ENCODE measurements at places on chromosomes 3 and 15.

- no peak for DNase-seq
Observed at GRCh38 chr3:170499562-170500156, 81.0 kb downstream of the CLDN11 start.

DNA sequence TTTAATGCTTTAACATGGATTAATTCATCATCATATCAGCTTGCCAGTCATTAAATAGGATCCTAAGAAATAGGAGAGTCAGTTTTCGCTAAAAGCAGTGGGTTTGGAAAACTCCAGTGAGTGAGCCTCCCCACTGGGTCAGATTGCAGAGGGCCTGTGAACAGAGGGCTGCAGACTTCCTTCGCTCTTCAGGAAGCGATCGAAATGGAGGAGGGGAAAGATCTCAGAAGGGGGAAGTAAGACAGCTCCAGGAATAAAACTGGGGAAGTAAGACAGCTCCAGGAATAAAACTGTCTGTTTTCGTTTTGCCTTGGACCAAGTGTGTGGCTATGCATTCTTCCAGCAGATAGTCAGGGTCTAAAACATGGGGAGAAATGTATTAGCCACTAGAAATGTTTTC is 124.8 kb upstream of the C15orf61 start:
- no peak for DNase-seq

DNA sequence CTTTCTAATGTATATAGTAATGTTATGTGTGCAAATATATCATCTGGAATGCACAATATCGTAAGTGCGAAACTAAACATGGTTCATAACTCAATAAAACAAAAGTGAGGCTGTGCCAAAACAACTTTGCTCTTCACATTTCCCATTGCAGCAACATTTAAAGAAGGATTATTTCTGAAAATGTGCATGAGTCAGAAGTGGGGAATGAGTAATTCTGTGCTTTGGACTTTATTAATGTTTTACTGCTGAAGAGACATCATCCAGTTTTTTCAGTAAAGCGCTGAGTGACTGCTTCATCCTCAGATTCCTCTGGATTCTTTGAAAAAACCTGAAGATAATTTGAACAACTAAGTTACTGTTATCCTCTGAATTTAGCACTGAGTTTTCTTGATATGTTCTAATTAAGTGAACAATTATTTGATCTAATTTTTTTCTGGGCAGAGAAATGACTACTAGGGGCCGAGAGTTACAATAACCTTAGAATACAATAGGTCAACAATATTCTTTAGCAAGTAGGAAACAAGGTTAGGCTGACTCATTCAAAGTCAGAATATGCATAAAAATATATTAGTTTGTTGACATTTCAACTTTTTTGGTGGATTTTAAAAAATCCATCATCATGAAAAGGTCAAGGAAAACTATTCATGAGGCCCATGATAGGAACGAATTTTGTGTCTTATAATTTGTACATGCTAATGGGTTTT is 20.0 kb upstream of the PLCL2 start:
- no peak for DNase-seq

DNA sequence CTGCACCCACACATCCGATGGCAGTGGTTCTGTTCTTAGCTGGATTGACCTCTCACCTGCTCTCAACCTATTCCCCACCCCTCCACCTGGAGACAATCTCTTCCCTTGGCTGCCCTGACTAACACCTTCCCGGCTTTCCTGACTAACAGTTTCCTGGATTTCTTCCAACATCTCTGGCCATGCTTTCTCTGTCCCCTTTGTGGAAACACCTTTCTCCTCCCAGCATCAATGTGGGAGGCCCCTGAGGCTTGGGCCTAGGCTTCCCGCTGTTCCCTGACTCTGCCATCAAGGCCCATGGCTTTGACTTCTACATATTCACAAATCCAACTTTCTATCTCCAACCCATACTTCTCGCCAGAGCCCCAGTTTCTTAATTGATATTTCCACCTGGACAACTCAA is 142.8 kb upstream of the ATP2B2 start:
- no peak for DNase-seq

DNA sequence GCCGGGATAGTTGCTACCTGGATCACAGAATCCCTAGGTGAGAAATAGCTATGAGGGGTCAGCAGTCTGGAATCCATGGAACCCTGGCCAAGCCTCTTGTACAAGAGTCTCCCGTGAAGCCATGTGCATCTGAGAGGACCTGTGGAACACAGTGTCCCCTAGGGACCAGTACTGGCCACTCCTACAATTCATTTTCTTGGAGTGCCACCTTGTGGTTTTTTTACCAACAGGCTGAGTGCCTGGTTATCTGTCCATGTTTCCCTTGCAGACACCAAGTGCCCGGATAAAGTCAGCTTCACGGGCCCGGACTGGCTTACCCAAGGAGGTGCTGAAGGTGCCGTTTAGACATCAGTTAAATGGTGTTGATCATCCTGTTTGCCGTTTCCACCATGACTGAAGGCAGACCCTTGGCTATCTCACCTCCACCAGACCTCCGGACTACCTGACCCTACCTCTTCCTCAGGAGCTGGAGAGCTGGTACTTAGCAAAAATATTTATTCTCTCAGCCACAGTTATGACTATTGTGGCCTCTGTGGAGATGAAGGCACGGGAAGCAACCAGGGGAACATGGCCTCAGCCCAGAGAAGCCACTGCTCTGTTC is 93.9 kb downstream of the RBPMS2 start:
- DNase-seq: no peak

GRCh38 chr15:57769266-57769665 is 62.8 kb downstream of the POLR2M start:
- DNase-seq: no peak

- DNase-seq: no peak
Observed at GRCh38 chr3:101351829-101352228, 31.5 kb upstream of the IMPG2 start.

DNA sequence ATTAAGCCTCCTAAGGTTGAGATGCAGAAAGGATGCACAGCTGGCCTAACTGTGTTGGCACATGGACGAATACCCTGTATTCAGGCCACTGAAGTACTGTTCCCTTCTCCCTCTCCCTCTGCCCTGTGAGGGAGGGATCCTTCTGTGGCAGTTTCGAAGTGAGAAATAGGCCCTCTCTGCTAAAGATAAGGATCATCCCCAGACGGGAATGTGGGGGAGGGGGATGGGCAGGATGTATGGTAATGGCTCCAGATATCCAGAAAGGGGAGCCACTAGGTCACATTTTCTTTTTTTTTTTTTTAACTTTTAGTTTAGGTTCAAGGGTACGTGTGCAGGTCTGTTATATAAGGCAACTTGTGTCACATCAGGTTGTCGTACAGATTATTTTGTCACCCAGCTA is 463.1 kb downstream of the TBL1XR1 start:
- no peak for DNase-seq

DNA sequence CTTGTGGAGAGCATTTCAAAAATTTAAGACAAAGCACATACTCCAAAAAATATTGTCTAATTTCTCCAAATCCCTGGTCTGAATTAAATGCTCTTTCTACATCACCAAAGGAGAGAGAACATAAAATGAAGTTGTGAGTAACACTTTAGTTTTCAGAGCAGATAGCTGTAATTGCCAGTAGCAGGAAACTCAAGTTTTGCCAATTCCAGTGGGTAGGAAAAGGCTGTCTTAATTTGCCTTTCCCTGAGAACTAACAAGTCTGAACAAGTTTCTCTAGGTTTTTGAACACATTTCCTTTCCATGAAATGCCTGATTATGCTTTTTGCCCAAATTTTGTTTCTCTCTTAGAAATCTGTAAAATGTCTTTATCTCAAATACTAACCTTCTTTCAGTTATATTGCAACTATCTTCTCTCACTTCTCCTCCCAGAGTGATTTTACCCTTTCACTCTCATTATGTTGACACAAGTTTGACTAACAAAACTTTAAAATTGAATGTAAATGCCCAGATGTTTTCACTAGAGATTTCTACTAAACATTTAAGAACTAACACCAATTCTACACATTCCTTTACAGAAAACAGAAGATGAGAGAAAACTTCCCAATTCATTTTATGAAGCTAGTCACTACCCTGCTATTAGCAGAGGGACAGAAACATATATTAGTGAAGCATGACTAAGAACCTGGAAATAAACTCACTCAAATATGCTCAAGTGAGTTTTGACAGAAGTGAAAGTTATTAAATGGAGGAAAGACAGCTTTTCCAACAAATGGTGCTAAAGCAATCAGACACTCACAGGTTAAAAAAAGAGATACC is 38.4 kb downstream of the RFX7 start:
- no peak for DNase-seq

DNA sequence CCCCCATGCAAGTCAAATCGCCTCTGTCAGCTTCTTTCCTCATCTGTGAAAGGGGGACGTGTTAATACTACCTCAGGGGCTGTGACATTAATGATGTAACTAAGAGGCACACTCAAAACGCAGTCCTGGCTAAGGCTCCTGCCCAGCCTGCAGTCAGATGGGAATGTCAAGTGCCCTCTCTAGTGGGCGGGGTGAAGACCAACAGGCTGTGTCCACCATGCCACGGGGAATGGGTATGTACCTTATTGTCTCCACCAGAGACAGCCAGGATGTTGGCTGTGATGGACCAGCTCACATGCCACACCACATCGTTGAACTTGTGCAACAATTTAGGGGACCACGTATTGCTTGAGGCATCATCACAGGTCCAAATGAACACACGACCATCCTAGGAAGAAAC is 11.0 kb upstream of the GHRL start:
- no peak for DNase-seq

DNA sequence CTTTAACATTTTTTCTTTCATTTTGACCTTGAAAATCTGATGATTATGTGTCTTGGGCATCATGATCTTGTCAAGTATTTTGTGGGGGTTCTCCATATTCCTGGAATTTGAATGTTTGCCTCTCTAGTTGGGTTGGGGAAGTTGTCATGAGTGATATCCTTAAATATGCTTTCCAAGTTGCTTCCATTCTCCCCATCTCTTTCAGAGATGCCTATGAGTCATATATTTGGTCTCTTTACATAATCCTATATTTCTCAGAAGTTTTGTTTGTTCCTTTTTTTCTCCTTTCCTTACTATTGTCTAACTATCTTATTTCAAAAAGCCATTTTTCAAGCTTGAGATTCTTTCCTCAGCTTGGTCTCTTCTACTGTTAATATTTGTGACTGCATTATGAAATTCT is 69.0 kb upstream of the CCDC80 start:
- DNase-seq: no peak

- DNase-seq: no peak
Observed at GRCh38 chr3:65524584-65524983, 514.1 kb downstream of the MAGI1 start.

GRCh38 chr3:26099692-26100091 is 309.8 kb downstream of the OXSM start:
- DNase-seq: no peak

DNA sequence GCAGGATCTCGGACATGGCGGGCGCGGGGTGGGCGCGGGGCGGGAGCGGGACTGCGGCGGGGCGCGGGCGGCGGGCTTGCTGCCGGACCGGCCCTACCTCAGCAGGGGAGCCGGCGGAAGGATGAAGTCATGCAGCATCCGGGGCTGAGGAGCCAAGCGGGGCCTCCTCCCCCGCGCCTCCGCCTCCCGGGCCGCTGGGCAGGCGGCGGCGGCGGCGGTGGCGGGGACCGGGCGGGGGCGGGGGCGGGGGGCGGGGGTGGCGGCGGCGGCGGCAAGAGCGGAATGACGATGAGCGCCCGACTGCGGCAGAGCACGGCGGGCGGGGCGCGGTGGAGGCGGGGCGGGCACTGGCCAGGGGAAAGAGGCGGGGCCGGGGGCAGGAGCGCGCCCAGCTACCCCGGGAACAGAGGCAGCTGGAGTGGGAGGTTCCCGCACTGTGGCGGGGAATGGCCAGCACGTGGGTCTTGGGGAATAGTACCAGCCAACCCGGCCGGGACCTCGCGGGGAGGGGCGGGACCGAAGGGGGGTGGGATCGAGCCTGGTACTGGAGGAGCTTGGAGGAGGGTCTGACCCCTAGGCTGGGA is at the start of gene CAMK2N2:
TSS of gene CAMK2N2 (minus strand) at position 284 of the 584 bp plus-strand sequence. CDS start at position 16, 268 bp downstream.
- DNase-seq: no peak

DNA sequence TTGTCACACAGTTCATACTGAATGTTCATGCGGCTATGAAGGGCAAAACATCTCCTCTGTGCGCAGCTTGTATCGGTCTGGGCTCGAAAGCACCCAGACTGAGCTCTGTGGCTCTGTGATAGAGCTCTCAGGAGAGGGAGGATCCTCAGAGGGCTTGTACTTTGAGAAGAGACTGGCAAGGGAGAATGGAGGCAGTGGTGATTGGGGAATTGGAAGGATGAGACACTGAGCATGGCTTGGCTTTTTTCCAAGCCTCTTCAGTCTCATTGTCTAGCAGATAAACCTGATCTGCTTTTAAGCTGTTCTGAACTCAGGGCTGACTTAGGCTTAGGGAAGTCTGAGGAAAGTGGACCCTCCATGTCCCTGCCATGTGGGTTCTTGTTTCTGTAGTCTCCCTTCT is 43.0 kb downstream of the RAD54L2 start:
- DNase-seq: no peak

DNA sequence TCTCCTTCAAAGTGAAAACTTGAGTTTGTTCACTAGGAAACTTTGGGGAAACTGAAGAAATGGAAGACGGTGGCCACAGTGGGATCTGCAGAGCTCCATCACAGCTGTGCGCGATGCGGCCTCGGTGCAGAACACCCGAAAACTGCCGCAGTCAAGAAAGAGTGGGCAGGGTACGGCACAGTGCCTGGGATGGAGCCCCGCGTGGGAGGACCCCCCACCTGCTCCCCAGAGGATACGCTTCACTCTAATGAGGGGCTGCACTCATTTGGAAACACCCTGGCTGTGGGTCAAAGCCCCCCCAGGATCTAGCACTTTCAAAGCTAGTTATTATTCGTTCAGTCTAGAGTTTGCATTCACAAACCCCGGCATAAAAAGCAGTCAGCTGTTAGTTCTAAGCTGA is 9.5 kb downstream of the ADAMTS17 start:
- DNase-seq: no peak

GRCh38 chr3:35894735-35895134 is 255.4 kb downstream of the ARPP21 start:
- DNase-seq: no peak

DNA sequence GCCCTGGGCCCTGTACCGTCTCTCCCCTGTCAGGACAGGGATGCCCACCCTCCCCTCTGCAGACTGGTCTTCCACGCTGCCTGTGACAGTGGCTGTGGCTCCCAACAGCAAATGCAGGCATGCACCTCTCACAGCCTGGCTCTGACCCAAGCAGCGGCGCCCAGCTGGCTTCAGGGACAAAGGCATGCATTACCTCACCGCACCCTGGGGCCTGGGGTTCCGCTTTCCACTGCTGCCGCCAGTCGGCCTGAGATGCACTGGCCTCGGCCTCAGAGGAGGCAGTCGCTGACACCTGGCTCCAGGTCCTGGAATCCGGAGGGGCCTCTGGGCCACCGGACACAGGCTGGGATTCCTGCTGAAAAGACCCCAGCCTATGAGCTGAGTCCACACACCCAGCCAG is 70.3 kb downstream of the SCN5A start:
- DNase-seq: no peak

DNA sequence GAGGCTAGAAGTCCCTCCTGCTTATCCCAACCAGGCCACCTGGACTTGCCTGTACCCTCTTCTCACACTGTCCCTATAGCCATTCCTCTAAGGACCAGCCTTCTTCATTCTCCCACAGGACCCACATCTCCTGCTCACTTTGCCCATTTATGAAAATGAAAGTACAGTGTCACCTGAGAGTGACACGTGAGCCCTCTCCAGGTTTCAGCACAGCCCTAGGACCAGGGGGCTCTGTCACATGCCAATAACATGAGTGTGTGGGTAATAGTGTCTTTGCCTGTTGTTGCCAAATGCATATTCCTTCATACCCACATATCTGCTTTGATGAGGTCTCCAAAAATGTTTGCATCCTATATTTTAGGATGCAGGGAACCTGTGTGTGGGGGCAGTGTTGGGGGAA is 42.3 kb upstream of the TNFAIP8L3 start:
- DNase-seq: no peak

GRCh38 chr15:56760186-56760585 is 26.9 kb upstream of the ZNF280D start:
- DNase-seq: no peak
